ENCODE measurements at places on chromosomes 7 and 10.

DNA sequence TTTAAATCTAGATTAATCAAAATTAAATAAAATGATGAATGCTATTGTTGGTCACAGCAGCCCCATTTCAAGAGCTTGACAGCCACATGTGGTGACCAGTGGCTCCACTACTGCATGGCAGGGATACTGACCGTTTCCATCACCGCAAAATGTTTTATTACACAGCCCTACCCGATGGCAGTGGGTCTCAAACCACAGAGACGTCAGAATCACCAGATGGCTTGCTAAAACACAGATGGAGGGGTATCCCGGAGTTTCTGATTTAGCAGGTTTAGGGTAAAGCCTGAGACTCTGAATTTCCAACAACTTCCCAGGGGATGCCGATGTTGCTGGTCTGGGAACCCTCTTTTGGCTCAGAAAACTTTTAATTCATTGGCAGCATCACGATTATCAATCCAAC, 47.9 kb downstream of the RSU1 start:
- DNase-seq: no peak

GRCh38 chr7:103752995-103753394, 236.5 kb downstream of the RELN start:
- no peak for DNase-seq

DNA sequence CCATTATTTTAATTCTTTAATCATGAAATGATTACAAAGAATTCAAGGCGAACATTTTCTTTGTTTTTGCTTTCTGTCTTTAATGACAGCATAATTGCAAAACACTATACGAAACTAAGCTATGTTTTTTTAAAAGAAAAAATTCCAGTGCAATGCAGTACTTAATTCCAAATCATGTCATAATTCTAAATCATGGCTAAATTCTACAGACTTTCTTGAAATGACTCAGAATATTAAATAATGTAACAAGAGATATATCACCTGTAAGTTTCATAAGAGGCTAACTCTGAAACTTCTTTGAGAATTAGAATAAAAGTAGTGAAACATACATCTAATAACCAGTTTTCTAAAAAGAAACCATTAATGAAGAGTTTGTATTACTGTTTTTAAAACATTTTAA, 671.6 kb downstream of the PARD3 start:
- no peak for DNase-seq

DNA sequence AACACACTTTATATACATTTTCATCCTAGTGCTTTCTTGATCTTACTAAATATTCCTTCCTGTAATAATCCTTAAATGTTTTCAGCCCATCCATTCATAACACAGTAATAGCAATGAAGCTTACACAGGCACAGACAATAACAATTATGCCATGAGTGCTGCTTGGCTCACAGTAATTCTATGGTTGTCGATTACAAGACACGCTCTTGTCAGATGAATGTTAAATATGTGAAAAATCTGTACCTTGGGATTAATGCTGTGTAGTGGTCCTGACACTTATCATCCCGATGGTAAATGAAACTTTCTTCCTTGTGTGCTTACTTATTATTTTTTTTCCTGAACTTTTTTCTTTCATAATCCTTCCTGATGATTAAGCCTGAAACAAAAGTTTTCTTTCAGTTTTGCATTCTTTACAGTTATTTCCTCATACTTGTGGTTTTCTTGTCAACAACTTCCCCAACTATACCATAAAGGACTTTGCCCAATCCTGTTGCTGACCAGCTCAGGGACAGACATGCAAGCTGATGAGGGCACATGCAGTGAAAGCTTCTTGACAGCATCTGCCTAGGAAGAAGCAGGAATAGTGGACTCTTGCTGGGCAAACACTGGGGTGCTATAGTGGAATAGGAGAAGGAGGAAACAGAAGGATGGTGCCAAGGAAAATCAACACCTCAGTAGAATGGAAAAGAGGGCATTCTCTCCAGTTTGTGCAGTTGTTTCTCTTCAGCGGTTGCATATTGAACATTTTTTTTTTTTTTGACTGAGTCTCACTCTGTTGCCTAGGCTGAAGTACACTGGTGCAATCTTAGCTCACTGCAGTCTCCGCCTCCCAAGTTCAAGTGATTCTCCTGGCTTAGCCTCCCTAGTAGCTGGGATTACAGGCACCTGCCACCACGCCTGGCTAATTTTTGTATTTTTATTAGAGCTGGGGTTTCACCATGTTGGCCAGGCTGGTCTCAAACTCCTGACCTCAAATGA, 6.7 kb upstream of the MGAM2 start:
- DNase-seq: peak; percentile 85

GRCh38 chr7:16528520-16528919, 1.9 kb downstream of the LRRC72 start:
- no peak for DNase-seq

DNA sequence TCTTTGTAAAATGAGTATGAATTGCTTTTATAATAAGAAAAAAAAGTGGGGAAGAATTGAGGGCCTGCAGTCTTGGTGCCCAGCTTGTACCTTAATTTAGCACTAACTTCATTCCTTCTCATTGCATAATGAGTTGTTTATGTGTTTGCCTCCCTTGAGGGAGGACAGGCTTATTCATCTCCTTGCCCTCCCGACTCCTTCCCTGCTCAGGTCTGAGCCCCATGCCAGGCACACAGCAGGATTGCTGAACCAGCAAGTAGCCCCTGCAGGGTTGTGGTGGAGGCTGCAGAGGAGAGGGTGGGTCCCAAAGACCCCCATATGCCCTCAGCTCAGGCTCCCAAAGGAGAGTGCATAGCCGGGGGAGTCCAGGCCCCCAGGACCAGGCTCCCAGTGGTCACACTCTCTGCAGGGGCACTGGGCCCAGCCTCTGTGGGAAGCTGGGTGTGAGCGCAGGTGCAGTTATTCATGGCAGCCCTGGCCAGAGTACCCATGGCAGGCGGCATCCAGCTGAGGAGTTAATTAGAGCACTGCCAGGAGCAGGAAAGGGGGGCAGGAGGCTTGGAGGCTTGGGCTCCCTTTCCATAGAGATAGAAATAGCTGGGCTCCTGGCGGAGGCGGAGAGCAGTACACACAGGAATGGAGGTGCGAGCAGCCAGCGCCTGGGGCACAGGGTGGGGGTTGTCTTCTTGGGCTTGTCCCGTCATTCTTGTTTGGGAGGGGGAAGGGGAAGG, 28.2 kb upstream of the GOLGA7B start:
- no peak for DNase-seq

Data from inflammatory macrophage treated with lipopolysaccharide for 1 hour (primary cell).